Right ventricle myocardium superior (tissue), 1 donor: ENCODE measurements at places on chromosomes 11 and 22.

- DNase-seq, result no peak
Measured at GRCh38 chr11:34855021-34855753, 61.0 kb downstream of the APIP start.

DNA sequence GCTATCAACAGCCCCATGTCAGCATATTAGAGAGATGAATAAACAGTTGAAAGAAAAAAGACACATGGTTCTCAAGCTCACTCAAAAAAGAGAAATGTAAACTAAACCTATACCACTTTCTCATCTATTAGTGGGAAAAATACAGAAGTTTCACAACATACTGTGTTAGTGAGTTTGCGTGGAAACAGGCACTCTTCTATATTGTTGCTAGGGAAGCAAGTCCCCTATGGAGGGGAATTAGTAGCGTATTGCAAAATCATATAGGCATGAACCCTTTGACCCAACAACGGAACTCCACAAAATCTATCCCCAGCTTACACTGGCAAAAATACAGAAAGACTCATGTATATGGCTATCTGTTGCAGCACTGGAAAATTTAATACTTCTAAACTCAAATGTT is 14.2 kb upstream of the RFPL2 start:
- no peak for DNase-seq

DNA sequence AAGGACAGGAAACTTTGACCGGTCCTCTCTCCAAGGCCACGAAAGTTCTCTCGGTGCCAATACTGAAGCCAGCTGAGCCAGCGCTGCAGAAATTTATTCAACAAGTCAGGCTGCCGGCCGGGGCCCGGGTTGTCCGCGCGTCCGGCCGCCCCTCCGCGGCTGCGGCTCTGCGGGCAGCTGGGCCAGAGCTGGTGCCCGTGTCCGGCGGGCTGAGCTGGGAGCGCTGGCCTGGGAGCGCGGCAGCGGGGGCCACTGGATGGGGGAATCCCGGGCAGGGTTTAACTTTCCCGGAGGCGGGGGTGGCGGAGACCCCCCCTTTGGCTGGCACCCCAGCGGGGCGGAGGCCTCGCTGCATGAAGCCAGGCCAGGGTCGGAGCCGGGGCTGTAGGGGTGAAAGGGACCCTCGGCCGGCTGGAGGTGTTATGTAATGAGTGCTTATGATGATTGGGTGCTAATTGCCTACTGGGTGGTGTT is 12.3 kb upstream of the CACNA1I start:
- DNase-seq, result no peak

DNA sequence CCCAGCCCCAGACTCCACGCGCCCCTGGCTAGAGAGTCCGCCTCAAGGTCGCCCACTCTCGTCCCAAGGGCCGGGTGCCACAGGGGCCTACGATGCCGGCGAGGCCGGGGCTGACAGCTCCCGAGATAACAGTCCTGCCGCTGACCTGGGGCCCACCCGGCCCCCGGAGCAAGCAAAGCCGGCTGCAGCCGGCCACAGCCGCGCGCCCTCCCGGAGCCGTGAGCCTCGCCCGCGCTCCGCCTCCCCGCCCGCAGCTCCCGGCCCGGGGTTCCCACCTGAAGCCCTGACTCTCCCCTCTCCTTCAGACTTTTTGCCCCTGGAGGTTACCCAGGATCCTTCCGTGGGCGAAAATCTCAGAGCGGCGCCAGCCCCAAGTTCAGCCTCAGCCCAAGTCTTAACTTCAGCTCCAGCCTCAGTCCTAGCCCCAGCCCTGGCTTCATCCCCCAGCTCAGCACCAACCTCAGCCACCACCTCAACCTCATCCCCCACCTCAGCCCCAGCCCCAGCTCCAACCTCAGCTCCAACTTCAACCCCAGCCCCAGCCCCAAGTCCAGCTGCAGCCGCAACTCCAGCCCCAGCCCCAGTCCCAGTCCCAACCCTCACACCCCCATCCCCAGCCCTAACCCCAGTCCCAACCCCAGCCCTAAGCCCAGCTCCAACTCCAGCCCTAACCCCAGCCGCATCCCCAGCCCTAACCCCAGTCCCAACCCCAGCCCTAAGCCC is 1.7 kb downstream of the KLHDC7B start:
- no peak for DNase-seq

- no peak for DNase-seq
Measured at GRCh38 chr11:58561394-58562098, 14.1 kb downstream of the LPXN start.

GRCh38 chr11:93740730-93741093 is 583 bp downstream of the TAF1D start:
- peak; percentile 71 for DNase-seq

DNA sequence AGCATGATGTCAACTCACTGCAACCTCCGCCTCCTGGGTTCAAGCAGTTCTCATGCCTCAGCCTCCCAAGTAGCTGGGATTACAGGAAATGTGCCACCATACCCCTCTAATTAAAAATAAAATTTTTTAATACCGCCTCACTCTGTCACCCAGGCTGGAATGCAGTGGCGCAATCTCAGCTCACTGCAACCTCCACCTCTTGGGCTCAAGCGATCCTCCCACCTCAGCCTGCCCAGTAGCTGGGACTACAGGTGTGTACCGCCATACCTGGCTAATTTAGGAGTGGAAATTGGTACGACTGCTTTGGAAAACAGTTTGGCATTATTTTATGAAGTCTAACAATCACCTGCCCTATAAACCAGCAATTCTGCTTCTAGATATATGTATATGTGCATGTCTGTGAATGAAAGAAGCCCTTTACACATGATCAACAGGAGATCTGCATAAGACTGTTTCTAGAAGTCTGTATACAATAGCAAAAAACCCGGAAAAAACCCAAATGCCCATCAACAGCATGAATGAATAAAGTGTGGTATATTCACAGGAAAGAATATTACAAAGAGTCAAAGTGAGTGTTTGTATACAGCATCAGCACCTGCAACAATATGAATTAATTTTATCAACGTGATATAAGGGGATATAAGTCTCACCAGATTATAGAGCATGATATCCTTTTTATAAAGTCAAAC is 16.0 kb downstream of the SLC35F2 start:
- no peak for DNase-seq

DNA sequence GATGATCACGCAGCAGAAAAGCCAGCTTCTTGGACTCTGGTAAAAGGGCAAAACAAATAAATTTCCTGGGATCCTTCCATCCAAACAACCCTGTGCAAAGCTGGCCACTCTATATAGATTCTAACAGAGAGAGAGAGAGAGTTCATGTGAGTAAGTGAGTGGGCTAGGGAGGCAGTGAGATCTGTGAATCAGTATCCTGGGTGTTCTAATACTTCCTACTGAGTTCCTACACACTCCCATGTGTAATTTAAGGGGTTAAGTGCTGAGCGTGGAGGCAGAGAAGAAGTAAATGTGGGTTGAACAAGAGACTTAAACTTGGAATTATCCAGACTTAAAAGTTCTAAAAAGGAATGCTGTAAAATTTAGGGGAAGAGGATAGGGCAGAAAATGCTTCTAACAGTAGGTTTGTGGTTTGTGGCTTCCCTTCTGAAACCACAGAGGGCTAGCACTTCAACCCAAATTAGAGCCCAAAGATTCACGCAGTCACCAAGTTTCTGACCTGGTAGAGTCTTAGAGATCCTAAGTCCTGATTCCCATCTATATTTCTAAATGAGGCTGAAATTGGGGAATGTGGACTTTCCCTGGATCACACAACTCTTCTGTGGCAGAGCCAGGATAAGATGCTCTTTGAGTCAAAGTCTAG is 413.9 kb downstream of the TENM4 start:
- no peak for DNase-seq

DNA sequence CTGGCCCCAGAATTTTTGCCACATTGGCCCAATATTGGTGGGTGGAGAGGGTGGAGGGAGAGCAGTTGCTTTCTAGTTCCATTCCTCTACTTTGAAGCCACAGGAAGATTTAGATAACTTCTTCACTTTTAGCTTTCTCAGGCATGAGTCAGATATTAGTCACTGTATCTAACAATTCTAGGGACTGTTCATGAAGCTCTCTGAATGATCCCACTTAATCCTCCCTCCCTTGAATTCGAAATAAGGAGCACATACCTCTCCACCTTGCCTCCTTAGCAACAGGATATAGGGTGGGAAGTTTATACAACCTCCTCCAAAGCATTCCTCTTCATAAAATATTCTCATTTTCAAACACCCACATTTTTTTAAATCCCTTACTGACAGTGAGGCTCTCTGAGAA is 13.5 kb downstream of the FSHB start:
- no peak for DNase-seq

DNA sequence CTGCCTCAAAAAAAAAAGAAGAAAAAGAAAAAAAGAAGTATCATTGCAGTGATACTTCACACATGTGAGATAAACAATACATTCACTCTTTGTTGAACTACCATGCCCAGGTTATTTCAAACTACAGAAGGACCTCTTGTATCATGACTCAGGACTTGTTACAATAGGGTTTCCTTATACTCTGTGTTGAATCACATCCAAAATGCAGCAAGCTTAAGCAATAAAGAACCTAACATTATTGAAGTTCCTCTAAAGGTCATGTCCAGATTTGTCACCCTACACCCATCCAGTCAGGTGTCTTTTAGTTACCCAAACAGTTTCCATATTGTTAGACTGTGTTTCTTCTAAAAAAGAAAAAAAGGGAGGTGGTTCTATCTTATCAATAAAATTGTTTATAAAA is 26.9 kb upstream of the ALKBH3 start:
- DNase-seq, result no peak

GRCh38 chr22:49671331-49672013 is 156.2 kb downstream of the BRD1 start:
- no peak for DNase-seq

GRCh38 chr22:47123827-47124442 is 361.5 kb downstream of the TBC1D22A start:
- peak; percentile 16 for DNase-seq

DNA sequence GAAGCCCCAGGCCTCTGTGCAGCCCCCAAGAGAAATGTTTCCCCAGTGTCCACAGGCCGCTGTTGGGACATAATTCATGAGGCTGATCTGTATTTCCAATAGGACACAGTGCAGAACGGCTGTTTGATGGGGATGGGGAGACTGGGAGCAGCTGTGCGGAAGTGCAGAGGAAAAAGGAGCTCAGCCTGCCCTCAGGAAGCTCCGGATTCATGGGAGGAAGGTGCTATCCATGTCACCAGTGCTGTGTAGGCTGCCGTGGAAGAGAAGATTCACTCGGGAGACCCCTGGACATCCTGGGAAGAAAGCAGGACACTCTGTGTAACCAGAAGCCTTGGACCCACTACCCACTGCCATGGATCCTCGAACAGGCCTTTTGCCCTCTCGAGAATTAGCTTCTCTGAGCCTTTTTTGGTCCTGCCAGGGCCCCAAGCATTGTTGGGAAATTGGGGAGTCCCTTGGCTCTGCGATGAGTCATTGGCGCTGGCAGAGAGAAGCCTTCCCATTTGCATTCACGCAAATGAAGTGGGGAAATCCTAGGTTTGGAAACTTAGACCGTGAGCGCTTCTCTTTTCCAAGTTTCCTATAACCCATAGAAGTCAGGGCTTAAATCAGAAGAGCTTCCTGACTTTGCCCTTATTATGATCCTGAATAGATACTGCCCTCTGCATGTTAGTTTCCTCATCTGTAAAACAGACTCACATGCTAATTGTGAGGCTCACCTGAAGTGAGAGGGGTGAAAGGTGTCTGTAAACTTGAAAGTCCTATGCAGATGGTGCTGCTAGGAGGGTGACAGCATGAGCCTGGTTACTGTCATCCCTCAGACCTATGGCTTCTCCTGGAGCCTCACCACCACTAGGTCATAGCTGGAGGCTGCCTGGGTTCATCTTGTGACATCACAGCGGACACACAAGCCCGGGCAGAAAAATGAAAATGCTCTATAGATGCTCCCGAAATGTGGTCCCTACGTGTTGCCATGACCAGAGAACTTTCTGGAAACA is 229.2 kb upstream of the B3GAT1 start:
- DNase-seq, result no peak

- DNase-seq, result no peak
Measured at GRCh38 chr11:20474882-20475517, 87.5 kb downstream of the PRMT3 start.

- DNase-seq, result no peak
Measured at GRCh38 chr11:134145715-134146114, 76.8 kb downstream of the JAM3 start.

DNA sequence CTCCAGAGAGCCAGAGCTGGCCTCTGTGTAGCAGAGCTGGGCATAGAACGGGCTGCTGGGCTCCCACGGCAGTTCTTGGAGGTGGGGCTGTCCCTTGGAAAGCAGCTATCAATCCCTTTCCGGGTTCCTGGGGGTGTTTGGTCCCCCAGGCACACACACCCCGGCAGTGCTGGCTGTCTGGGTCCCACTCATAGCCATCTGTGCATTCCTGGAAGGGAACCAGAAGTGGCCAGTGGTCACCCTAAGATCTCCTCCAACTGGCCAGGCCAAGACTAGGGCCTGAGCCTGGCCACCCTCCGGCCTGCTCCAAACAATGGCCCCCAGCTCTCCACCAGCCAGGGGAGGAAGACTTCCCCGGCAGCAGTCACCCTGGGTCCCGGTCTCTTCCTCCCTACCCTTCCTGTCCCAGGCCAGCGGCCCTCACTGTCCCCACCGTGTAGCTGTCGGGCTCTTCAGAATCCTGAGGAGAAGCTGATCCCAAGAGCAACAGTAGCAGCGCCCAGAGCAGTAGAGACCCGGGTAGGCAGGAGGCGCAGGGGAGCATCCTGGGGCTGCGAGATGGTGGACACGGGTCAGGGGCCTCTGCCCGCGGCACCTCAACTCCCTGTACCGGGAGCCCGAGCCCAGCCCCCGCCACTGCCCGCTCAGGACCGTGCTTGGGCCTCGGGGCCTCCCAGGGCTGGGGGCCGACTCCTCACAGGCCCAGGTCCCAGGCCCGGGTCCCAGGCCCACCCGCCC is 620 bp downstream of the EFEMP2 start:
- DNase-seq, result peak; percentile 56

GRCh38 chr22:46918197-46918596 is 155.7 kb downstream of the TBC1D22A start:
- no peak for DNase-seq

GRCh38 chr22:40399621-40400020 is 29.2 kb downstream of the SGSM3 start:
- no peak for DNase-seq

DNA sequence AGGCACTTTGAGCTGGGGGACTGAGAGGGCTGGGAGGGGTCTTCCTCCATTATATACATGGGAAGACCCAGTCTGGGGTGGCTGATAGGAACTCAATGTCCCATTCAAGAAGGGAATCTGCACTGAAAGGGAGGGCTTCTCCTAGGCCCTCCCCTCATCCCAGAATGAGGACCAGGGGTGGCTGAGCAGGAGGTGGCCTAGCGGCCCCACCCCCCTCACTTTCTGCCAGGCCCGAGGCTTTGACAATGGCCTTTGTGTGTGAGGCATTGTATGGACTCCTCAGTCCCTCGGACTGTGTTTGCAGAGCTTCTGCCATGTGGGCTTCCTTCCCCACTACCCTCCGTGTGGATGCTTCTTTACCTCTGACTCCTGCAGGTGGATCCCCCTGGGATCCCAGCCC is 65.7 kb downstream of the NECTIN1 start:
- no peak for DNase-seq

DNA sequence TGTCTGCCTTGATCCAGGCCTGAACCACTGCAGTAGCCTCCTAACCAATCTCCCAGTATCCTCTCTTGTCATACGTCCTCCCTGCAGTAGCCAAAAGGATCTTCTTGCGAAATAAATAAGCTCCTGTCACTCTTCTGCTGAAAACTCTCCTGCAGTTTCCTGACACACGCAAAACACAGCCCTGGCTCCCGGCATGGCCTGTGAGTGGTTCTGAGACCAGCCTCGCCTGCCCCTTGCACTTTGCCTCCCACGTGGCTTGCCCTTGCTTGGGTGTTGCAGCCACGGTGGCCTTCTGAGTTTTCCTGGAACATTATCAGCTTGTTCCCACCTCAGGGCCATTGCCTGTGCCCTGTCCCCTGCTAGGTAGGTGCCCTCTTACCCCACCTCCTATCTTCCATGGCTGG is 7.2 kb downstream of the ZC3H7B start:
- no peak for DNase-seq
